ENCODE measurements at places on chromosomes 4 and X. TPM values are rescaled to one million over a fixed set of nuclear protein-coding genes. Genes with fewer than 3 reads are reported as not detected.

DNA sequence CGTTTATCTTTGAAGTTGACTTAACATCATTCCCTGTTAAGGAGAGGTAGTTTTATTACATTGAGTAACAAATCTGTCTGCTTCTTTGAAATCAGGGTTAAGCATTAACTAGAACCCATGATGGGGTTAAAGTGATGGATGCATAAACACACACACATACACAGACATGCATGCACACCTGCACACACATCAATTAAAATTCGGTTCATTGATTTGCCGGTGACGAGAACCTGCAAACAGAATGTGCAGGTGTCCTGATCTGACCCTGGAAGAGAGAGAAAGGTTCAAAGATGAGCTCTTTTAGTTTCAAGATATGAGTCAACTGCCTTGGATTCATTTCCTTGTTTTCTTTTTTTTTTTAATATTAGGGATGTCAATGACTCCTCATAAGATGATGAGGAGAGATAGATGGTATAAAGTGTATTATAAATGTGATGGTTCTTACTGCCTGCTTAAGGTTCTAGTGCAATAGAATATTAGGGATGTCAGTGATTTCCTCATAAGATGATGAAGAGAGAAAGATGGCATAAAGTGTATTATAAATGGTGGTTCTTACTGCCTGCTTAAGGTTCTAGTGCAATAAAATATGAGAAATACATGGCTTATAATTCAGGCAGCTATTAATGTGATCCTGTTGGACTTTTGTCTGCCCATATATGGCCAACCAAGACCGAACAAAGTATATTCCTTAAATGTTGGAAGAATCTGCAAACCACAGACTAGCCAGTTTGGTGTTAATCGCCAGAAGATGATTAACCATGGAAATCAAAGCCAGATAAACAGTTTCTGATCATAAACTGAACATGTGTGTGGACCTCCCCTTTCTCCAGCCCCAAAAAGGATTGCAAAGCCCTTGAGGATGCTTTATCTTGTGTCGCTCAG, 14.1 kb upstream of the CD99 start:
- no peak for DNase-seq

DNA sequence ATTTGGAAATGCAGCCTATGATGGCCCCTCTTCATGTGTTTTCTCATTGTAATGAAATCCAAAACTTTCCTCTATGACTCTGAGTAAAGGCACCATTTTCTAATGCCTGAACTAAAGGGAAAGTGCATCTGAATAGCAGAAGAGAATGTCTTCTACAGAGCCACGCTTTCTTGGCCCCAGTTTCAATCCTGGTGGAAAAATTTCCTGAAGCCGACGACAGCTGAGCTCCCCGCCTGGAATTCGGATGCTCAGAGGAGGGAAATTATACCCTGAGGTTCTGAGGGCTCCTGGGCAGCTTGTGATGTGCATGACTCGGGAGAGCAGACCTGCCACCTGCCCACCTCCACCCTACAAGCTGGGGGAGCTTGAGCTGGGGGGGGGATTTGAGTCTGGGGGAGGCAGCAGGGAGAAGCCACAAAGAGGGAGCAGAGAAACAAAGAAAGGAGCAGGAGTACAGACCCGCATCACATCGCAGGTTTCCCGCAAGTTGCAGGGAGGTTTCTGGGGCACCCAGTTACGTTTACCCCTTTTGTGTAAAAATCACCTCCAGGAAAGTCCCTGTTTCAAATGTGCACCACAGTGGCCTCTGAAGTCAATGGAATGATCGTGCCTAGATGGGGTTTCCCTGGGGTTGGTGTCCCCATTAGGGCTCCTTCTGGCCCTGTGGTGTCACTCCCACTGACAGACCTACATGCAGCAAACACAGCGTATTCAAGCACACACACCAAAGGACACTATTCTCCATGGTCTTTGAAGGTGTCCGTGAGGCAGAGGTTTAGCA, 145.6 kb upstream of the RBPJ start:
- DNase-seq: no peak

DNA sequence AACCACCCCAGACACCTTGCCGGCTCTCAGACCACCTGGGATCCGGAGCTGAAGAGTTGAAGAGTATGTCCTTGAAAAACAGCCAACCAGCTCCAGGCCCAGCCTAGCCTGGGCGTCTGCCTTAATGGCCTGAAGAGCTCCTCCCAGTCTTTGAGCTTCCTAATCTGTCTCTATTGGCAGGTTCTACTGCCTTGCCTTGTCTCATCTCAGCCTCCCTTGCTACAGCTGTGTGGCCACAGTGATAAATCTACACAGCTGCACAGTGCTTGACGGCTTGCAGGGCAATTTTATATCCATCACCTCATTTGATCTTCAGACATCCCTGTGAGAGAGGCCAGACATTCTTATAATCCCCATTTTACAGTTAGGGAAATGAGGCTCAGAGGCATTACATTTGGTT, 19.9 kb downstream of the AWAT2 start:
- no peak for DNase-seq

GRCh38 chr4:35695421-35695820, 548.9 kb downstream of the ARAP2 start:
- DNase-seq: no peak

DNA sequence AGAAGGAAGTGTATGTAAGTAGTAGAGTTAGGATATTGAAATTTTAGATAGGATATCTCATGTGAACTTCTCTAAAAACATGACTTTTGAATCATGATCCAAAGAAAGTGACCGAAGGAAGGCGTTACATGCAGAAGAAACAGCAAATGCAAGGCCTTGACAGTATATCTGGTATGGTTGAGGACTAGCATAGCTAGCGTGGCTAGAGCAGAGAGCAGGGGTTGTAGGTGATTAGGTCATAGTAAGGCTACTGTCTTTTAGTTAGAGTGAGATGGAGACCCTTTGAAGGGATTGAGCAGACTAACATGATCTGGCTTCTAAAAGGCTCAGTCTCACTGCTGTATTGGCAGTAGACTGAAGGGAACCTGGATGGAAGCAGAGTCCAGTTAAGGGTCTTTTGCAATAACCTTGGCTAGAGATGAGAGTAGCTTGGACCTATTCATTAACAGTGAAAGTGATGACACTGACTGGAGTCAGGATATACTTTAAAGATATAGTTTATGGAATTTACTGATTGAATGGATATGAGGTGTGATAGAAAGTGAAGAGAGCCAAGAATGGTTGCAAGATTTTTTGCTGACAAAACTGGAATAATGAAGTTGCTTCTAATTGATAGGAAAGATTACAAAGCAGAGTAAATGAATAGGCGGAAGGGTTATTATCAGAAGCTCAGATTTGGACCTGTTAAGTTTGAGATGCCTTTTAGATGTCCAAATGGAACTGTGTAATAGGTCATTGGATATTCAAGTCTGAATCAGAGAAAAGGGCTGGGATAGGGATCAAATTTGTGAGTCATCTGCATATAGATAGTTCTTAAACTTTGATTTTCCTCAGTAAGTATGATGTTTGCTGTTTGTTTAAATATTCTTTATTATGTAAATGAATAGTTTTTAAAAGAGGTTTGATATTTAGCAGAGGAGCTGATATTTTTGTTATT, 59.8 kb downstream of the MRPL1 start:
- DNase-seq: no peak

GRCh38 chr4:121822796-121823504, 733 bp downstream of the CCNA2 start:
- DNase-seq: no peak

- no peak for DNase-seq
Measured at GRCh38 chr4:153476829-153477574, 10.8 kb downstream of the TMEM131L start.

- DNase-seq: no peak
Measured at GRCh38 chrX:148929686-148930085, 429.3 kb downstream of the AFF2 start.

GRCh38 chr4:74930162-74930561, 2.8 kb upstream of the PARM1 start:
- DNase-seq: no peak

DNA sequence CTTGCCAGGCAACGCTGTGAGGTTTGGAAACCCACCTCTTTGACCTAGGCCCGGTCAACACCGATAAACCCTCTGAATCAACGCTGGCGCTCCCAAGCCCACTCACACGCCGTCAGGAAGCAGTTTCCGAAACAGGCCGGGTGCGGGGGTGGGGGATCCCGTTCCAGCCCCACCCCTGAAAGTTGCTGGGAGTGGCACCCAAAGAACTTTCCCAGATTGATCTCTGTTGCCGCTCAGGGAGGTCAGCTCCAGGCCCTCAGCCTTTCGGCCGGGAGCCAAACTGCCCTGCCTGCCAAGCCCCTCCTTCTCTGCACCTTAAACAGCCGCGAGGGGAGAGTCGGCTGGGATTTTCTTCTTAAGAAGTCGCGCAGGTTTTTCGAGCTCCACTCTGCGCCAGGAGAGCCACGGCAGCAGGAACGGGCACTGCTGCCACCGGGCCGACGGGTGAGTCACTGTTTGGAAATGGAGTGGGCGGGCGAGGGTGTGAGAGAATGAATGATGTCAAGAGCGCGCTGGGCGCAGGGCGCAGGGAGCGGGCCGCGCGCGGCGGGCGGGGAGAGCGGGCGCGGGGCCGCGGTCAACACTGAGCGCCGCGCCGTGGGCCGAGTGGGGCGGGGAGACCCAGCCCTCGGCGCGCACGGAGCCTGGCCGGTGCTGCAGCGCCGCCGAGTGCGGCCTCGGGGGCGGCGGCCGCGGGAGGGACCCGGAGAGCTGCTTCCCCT, at the start of gene SGMS2:
Gene SGMS2 (plus strand): TSS at position 583 of the 722 bp plus-strand sequence. CDS start 70,622 bp downstream, outside the sequence.
- peak; percentile 90 for DNase-seq

DNA sequence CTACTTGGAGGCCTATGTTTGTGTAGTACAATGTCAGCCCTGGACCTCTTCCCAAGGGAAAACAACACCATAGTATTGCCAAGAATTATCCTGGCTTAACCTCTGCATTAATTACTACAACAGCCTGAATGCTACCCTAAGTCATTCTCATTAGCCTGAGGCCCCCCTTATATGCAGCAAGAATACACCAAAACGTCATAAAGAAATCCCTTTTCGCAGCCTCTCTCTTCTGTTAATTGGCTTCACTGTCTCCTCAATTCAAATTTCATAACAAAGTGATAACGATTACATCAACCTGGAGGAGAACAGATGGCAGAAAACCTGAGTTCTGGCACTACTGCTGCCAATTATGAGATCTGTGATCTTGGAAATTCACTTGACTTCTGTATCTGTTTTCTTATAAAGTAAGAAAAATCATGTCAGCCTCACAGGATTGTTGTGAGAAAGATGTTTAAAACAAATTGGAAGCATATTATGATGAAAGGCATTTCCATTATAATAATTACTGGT, 1663.1 kb downstream of the STIM2 start:
- no peak for DNase-seq

PSAPL1 gene
- not detected for total RNA-seq

EDA gene
- total RNA-seq: 8.4 TPM

ARR3 gene
- not detected for total RNA-seq
